ENCODE measurements at places on chromosomes 4 and X.

- DNase-seq, result peak; percentile 0
Measured at GRCh38 chrX:135596495-135596894, 76.0 kb downstream of the INTS6L start.

GRCh38 chr4:5461477-5461876 is 246.9 kb downstream of the EVC2 start:
- DNase-seq, result no peak

- DNase-seq, result no peak
Measured at GRCh38 chrX:67601771-67602170, 58.0 kb downstream of the AR start.

- no peak for DNase-seq
Measured at GRCh38 chr4:113575401-113575800, 186.1 kb downstream of the CAMK2D start.

DNA sequence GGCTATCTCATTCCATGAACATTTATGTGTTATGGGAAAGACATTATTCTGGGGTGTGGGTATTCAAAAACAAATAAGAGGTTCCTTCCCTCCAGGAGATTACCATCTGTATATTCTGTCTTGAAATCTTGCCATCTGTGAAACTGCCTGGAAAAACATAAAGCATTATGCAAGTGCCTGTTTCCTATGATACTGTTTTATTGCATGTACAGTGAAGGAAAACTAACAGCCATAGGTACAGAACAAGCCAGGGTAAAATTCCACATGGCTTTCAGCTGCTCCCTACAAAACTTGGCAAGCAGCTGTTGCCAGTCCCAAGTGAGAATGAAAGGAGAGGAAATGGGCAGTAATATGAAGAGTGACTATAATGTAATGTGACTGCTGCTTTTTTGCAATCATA is 136.0 kb downstream of the GUCY2F start:
- no peak for DNase-seq

- peak; percentile 5 for DNase-seq
Measured at GRCh38 chr4:97349468-97350186, 793.6 kb downstream of the STPG2 start.

DNA sequence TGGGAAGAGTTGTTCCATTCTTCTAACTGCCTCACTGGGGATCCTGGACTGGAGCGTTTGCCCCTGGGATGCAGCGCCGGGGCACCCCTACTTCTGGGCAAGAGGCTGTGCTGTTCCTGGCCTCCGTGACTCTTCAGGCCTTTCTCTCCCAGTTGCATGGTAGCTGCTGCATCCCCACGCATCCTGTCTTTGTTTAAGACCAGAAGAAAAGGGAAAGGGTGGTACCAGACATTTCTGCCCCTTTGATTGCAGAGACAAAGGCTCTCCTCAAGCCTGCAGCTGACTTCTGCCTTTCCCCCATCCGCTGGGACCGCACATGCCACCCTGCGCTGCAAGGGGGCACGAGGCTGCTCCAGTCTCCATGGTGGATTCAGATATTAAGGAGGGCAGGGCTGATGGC is 70.4 kb downstream of the SHROOM2 start:
- DNase-seq, result no peak

DNA sequence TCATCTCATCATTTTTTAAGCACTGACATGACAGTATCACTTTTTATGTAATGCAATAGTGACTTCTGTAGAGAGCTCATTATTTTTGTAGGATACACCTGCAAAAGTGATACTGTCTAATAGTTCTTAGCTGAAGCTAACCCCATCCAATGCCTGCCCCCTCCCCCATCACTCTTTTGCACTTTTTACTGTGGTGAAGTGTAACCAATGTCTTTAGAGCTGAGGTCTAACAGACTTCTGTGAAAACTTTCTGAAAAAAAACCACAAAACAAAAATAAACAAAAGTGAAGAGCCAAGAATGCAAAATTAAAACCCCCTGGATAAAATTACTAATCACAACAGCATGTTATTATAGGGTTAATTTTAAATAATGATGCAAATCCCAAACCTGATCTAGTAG is 301.1 kb downstream of the ANK2 start:
- no peak for DNase-seq

GRCh38 chr4:82436780-82437179 is 6.4 kb downstream of the ENOPH1 start:
- DNase-seq, result no peak

- DNase-seq, result no peak
Measured at GRCh38 chrX:136030303-136031191, 45.3 kb downstream of the SLC9A6 start.

DNA sequence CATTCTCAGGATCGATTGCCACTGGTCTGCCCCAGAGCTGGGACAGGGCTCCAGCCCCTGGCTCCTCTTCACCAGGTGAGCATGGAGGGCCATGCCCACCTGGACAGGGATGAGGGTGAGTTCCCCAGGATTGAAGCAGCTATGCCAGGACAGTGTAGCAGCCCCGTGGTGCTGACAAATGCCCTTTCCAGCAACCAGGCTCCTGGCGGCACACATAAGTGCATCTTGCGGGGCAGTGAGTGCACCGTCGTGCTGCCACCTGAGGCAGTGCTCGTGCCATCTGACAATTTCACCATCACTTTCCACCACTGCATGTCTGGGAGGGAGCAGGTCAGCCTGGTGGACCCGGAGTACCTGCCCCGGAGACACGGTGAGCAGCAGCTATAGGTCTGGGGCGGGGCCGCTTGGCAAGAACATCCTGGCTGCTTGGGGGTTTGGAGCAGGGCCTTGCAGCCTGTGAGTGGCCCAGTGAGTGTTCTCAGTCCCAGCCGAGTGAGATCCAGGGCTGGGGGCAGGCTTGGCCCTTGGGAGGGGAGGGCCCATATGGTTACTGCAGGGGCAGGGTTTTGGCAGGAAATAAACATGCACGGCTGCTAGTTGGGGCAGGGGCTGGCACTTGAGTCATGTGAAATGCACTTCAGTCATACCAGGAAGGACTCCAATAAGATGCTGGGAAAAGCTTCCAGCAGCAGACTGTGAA is 6.1 kb downstream of the IL9R start:
- no peak for DNase-seq

DNA sequence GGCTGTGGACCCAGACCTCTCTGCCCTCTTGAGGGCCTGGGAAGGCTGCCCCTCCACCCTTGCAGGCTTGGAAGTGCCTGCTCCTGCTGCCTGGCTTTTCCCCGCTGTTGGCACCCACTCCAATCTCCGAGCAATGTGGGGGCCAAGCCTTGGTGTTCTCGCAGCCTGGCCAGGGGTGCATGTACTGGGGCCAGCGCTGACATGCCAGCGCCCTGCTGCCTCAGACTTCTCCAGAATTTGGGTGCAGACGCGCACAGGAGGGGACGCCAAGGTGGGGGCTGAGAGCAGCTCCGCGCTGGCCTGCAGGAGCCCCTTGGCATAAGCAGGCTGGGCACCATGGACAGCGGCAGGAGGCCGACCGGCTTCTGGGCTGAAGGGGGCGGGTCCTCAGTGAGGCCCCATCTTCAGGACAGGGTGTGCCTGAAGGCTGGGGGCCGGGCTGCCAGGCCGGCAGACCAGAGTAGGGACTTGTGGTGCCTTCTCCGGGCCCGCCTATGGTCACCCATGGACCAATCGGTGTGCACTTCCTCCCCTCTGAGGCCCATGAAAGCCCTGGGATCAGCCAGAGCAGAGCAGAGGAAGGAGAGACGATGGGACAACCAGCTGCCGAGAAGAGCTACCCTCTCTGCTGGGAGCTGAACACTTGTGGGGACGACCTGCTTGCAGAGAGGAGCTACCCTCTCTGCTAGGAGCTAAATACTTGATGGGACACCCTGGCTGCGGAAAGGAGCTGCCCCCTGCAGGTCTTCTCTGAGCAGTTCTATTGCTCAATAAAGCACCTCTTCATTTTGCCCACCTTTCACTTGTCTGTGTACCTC is 118.3 kb downstream of the DNAAF6 start:
- DNase-seq, result no peak

DNA sequence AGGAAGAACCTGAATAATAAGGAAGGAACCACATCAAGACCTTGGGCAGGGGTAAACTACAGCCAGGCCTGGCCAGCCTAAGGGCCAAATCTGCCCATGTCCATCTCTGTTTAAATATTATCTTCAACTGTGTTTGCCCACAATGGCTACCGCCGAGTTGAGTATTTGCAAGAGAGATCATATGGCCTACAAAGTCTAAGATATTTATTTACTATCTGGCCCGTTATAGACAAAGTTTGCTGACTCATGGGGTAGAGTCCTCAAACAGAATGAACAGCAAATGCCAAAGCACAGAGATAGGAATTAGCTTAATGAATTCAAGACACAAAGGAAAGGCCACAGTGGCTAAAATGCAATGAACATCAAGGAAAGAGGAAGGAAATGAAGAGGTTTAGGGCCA is 44.8 kb downstream of the RPS6KA3 start:
- no peak for DNase-seq

- DNase-seq, result no peak
Measured at GRCh38 chr4:84530871-84531270, 31.8 kb upstream of the NKX6-1 start.

GRCh38 chrX:69153060-69153730 is 12.1 kb downstream of the PJA1 start:
- DNase-seq, result no peak

GRCh38 chr4:163484906-163485305 is 9.6 kb upstream of the TMA16 start:
- peak; percentile 70 for DNase-seq

GRCh38 chrX:3136161-3136961 is 95.1 kb downstream of the ARSF start:
- DNase-seq, result no peak

GRCh38 chrX:97398030-97398551 is 514.4 kb downstream of the RPA4 start:
- DNase-seq, result no peak

DNA sequence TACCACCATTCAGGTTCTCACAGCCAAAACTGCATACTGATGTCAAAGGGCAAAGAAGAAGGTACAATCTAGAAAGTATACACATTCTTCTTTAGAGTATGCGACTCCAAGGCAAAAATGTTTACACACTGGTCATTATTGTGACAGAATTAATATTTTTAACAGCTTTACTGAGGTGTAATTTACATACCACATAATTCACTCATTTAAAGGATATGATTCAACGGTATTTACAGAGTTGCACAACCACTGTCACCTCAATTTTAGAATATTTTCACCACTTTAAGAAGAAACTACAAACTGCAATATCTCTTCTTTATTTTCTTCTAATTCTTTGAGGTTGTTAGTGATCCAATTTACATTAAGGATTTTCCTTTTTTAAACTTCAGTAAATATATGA is 325.4 kb upstream of the SMIM31 start:
- DNase-seq, result no peak

DNA sequence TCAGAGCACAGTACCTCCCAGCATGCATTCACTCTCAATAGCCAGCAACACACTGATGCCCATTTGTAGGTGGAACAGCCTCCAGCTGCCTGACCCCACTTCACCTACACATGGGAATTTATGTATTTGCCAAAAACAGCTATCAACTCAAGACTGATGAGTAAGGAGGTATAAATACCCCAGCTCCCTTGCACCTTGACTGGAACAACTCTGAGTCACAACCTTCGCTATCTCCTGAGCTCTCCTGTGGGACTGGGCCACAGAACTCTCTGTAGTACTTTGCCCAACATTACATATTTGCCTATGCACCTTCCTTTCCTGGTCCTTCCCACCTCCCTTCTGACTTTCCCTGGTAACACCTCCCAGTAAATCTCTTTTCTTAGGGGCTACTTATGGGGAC is 16.5 kb upstream of the EGFL6 start:
- no peak for DNase-seq

GRCh38 chr4:17997129-17997528 is 24.4 kb downstream of the LCORL start:
- DNase-seq, result no peak

DNA sequence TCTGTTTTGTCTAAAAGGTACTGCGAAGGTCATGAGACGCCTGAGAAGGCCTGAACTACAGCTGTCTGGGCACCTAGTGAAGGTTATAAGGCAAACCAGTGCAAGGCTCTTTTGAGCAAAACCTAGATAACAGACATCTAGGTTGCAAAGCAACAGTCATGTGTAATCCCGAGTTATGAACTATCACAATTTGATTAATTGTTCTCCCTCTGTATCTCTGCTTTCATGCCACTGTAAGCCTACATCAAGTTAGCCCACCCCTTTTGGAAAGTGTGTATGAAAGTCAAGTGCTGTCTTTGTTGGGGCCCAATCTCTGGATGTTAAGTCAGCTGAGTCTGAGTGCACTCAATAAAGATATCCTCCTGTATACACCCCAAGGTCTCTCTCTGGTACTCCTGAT is 31.9 kb upstream of the UGT2B7 start:
- no peak for DNase-seq

DNA sequence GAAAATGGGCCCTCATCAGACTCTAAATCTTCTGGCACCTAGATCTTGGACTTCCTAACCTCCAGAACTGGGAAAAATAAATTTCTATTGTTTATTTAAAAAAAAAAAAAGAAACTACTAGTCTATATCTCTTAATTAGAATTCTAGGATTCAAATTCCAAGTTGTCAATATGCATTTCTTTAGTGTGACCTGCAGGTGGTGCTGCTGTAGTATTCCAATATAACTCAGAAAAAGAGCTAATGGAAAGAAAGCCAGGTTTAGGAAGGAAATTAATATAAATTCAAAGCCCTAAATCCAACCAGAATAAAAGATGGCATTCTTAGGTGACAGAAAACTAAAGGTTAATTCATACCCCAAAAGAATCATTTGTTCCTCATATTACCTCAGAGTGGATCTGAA is 80.0 kb upstream of the NALF2 start:
- DNase-seq, result peak; percentile 43

- no peak for DNase-seq
Measured at GRCh38 chr4:26937139-26937538, 76.5 kb downstream of the STIM2 start.

DNA sequence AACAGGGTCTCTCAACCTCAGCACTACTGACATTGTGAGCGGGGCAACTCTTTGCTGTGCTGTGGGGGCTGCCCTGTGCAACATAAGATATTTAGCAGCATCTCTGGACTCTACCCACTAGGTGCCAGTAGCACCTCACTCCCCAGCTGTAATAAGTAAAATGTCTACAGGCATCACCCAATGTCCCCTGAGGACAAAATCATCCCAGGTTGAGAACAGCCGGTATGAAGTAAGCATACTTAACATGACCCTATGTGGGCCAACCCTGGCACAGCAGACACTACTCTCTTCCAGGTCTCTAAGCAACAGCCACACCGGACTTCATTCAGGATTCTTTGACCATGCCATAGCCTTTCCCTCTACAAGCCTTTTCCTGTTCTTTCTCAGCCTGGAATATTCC is 10.5 kb upstream of the MGST2 start:
- DNase-seq, result peak; percentile 77

GRCh38 chrX:24999511-24999910 is 16.3 kb downstream of the ARX start:
- DNase-seq, result no peak

DNA sequence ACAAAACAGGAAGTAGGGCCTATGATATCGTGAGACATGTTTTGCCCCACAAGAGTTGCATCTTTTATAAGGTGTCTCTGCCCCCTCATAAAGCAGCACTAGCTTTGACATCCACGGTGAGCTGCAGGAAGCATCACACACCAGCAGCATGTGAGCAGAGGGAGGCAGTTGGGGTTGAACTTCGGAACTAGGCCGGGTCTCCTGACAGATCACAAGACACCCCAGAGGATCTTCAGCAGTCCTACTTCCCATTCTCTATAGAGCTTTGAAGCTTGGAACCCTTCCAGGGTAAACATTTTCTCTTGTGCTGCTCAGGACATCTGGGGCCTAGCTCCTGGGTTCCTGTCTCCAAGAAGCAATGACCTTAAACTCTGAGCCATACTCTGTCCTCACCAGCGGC is 27.5 kb downstream of the YY2 start:
- no peak for DNase-seq

All from spinal cord (tissue), 10 donors.